ENCODE measurements at places on chromosomes 6 and 20.

DNA sequence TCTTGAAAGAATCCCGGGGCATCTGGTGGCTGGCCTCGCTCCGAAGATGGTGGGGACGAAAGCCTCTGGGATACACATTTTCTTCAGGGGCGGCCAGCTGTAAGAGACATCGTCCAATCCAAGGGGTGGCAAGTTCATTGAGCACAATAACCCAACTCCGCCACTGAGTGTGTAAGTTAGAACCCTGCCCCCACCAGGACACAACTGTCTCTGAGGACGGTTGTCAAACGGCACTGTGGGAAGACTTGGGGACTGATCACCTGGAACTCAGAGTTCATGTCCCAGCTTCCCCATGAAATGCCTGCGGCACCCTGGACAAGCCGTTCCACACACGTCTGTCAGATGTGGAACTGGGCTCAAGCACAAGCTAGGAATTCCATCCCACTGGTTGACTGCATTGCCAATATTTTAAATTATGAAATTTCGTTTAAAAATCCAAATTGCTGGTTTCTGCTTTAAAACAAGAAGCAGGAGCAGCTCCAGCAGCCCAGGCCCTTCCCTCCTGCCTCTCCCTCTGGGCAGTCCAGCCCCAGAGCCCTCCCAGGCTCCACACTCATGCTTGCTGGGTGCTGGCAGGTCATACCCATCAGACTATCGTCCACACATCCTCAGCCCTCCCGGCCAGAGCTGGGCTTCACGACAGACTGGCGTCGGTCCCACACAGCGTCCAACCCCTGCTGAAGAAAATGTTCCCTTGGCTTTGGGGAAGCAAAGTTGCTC, 80.9 kb upstream of the AFDN start:
- DNase-seq = no peak

GRCh38 chr6:3808759-3809514, 40.2 kb upstream of the FAM50B start:
- DNase-seq = no peak

GRCh38 chr6:53794720-53795339, at the start of gene LRRC1:
LRRC1 (plus strand) TSS chr6:53795005; CDS start chr6:53795257, 252 bp downstream.
- DNase-seq = peak; percentile 86

DNA sequence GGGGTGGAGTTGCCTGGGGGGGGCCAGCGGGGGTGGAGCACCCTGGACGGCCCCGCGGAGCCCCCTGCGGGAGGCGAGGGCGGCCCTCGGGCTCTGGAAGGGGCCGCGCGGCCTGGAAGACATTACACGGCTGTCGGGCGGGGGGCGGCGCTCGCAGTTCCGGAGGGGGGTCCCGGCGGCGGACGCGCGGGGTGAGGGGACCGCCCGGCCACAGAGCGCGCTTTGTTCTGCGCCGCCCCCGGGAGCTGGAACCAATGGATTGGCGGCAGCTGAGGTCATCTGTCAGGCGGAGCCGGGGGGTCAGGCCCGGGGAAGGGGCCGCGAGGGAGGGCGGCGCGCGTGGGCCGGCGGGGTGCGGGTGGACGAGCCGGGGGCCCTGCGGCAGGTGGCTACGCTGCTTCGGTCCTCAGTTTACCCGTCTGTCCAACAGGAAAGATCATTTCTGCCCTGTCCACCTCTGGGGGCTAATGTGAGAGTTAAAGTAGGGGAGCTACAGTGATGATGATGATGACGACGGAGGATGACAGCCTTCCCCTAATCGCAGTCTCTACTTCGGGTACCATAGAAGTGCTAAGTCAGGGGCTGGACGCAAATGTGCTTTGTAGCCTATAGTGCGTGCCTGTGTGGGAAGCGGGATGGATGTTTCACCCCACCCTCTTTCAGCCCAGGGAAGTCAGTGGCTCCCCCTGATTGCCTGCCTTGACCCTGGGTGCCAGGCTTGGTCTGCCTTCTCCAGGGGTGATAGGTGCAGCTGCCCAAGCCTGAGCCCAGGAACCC, 10.4 kb downstream of the SRXN1 start:
- no peak for DNase-seq

- DNase-seq = no peak
These were observed 97.2 kb downstream of the KIF16B start for GRCh38 chr20:16476032-16476431.

DNA sequence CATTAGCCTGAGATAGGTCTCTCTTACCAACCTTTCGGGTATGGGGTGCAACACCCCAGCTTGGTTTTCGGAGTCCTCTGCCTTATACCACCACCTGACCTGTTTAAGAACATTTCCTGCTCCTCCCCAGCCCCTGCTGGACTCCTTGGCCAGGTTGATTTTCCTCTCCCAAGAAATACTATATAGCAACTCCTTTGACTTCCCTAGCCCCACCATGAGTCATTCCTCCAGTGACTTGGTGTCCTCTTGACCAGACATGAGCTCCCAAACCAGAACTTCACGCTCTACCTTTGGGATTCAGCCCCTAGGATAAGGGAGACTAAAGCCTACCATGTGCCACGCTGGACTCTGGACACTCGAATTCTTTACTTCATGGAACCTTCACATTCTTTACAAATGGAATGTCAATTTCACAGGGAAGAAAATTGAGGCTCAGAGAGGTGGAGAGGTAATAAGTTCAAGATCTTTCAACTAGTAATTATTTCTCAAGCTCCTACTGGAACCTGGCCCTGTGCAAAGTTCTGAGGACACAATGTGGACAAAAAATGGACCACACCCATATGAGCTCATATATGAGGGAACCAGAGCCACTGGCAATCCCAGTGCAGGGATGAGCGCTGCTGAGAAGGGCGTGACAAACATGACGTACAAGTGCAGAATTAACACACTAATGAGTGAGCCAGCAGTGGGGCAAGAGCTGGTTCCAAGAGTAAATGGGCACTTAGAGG, 48.2 kb downstream of the SIRPA start:
- no peak for DNase-seq

GRCh38 chr20:32516583-32517517, 68.3 kb downstream of the NOL4L start:
- no peak for DNase-seq

- DNase-seq = no peak
These were observed 76.1 kb upstream of the PHACTR1 start for GRCh38 chr6:12640438-12640837.

DNA sequence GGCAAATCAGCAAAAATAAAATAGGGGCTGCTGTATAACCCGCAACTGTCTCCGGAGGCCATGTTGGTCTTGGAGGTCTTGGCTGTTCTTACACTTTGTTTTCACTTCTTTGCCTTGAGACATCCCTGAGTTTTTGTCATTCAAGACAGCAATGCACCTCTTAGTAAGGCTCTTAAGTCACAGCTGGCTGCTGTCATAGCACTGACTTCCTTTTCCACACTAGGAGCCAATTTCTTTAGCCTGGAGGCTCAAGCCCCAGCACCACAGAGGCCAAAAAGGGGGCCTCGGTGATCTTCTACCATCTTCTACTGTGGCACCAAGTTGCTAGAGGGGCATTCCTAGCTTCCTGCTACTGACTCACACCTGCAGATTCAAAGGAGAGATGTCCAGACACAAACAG, 536.3 kb downstream of the CDH26 start:
- DNase-seq = no peak

DNA sequence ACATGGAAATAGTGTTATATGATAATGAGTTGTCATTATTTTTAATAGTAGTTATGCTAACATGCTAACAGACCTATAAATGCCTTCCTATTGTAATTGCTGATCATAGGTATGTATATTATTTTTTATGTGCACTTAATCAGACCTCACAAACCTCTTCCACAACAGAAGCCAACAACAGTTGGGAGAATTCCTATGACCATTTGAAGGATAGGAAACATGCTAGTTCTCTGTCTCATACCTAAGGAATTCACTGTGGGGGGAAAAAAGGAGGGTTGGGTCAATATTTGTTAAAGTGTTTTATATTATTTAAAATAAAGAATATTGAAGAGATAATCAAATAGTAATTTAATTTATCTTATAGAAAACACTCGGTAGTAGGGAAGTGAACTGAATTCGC, 990.9 kb downstream of the EPHA7 start:
- no peak for DNase-seq

- no peak for DNase-seq
These were observed 2.9 kb downstream of the DSN1 start for GRCh38 chr20:36770680-36771079.

DNA sequence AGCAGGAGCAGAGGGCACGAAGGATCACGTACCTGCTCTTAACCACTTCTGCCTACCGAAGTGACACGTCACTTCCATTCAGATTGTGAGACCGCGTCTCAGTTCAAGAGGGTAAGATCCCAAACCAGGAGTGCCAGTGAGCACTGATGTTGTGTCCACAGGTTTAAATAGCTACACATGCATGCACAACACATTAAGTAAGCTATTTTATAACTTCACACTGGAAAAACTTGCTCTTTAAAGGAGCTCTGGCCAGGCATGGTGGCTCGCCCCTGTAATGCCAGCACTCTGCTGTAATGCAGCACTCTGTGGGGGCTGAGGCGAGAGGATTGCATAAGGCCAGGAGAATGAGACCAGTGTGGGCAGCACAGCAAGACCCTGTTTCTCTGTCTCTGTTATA, 21.1 kb downstream of the ABHD12 start:
- no peak for DNase-seq

DNA sequence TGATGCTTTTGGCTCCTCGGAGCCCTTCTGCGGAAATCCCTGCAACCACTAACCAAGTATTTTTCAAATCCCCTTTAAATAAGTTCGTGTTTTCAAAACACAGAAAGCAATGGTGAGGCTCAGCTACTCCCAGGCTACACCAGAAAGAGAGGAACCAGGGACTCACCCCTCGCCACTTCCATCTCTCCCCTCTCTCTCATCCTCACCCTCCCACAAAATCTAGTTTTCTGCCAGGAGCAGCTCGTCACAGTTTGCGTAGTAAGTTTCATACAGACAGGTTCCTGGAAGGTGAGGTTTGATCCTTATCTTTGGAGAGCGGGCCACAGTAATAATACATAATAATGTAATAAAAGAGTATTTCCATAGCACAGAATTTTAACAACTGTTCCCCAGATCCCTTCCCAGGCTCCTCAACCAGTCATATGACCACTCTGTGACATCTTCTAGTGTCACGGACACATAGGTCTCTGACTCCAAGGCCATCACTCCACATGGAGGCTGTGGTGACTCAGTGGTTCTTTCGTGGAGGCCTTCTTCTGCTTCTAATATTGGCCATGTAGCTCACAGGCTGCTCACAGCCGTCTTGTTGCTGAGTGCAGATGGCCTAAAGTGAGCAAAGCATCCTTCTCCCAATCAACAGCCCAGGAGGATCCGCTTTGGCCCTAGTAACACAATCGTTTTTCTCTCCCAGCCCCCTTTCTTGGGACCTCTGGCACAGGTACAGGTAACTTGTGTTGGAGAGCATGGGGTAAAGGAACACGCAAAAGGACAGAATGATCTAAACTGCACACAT, 295.7 kb downstream of the CDC5L start:
- no peak for DNase-seq

GRCh38 chr6:143328876-143329275, 121.6 kb downstream of the ADAT2 start:
- DNase-seq = no peak

DNA sequence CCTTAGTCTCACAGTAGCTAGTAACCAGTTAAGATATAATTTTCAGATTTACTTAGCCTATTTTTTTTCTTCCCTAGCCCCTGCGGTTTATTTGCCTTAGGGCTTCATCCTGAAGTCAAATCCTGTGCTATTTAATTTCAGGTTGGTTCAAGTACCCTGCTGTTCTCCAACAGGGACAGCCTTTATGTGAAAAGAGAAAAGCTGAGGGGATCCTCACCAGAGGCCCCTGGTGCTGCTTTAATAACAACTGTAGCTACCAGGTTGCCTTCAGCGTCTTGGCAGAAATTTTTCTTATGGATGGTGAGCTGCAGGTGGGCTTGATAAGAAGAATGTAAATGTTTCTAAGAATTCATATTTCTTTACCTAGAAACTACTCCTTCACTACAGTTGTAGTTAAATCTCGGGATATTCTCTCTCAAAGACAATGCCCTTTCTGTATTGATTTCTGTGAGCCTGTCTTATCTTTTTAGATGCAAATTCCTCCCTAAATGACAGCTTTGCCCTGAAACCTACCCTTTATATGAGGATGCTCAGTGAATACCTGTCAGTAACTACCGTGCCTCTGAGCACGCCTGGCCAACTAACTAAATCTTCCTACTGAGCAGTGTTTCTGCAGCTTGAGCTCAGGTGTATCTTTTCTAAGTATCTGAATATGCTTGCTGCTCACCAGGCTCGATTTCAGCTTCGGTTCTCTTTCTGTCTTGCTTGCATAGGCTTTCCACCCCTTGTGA, 320.5 kb downstream of the MMUT start:
- DNase-seq = no peak

- no peak for DNase-seq
These were observed 185.7 kb upstream of the EYA4 start for GRCh38 chr6:133055441-133055966.

DNA sequence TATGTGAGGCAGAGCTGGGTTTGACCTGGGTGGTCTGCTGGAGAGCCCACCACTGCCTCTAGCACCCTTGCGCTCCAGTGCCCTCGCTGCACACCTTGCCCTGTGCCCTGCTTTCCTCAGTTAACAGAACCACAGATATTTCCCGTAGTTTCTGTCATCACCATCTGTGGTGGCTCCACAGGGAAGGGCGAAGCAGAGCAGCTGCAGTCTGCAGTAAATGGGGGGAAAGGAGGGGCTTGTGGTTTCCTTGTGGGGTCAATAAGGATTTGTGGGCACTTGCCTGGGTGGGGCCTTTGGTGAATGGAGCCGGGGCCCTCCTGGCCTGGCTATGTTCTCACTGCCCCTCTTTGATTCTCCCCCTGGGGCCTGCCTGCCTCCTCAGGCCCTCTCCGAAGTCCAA, 21.2 kb upstream of the CCDC167 start:
- no peak for DNase-seq

Measured in activated CD8-positive, alpha-beta memory T cell treated with anti-CD3 and anti-CD28 coated beads, Interleukin-2, amount 50 U/mL, for 4 hours (primary cell).